Uterus (tissue), 4 donors: ENCODE measurements at places on chromosomes 3 and 15.

- DNase-seq = no peak
- H3K27ac ChIP-seq = no peak overlapping the region
- no peaks in the 10 kb centered on the region for H3K36me3 ChIP-seq
Observed at GRCh38 chr3:13260259-13261103, 159.6 kb downstream of the NUP210 start.

DNA sequence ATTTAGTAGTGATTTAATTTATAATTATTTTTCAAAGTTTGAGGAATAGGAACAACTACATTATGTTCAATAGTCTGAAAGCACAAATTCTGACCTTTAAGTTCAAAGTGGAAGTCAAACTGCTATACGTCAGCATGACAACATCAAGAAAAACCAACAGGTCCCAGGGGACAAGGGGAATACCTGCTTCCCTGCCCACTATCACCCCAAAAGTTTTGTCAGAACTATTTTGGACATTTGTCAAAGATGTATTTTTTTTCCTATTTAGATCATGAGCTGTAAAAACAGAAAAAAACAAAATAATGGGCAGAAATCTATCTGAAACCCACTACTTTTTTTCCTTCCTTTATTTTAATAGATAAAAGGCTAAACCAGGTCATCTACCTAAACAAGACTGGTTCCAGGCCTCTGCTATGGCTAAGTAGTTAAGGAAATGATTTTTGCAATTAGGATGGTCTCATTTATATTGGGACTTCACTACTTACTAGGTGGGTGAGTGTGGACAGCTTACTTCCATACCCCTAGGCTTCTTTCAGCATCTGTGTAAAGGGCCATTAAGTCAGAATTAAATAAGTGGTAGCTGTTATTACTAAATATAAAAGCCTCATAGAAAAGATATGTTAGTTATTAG is 746.3 kb downstream of the FHIT start:
- no peak overlapping the region for H3K27ac ChIP-seq
- H3K4me1 ChIP-seq = no peaks in the 10 kb centered on the region
- H3K36me3 ChIP-seq = no peaks in the 10 kb centered on the region
- no peak for DNase-seq

GRCh38 chr3:127808197-127808596 is 14.1 kb downstream of the MGLL start:
- no peak for DNase-seq
- no peaks in the 10 kb centered on the region for H3K36me3 ChIP-seq
- no peak overlapping the region for H3K4me3 ChIP-seq
- no peaks in the 10 kb centered on the region for H3K27me3 ChIP-seq

GRCh38 chr3:159239059-159239458 is 437.2 kb downstream of the MFSD1 start:
- H3K27ac ChIP-seq = no peak overlapping the region
- H3K4me1 ChIP-seq = no peaks in the 10 kb centered on the region
- H3K4me3 ChIP-seq = no peak overlapping the region
- H3K36me3 ChIP-seq = no peaks in the 10 kb centered on the region

DNA sequence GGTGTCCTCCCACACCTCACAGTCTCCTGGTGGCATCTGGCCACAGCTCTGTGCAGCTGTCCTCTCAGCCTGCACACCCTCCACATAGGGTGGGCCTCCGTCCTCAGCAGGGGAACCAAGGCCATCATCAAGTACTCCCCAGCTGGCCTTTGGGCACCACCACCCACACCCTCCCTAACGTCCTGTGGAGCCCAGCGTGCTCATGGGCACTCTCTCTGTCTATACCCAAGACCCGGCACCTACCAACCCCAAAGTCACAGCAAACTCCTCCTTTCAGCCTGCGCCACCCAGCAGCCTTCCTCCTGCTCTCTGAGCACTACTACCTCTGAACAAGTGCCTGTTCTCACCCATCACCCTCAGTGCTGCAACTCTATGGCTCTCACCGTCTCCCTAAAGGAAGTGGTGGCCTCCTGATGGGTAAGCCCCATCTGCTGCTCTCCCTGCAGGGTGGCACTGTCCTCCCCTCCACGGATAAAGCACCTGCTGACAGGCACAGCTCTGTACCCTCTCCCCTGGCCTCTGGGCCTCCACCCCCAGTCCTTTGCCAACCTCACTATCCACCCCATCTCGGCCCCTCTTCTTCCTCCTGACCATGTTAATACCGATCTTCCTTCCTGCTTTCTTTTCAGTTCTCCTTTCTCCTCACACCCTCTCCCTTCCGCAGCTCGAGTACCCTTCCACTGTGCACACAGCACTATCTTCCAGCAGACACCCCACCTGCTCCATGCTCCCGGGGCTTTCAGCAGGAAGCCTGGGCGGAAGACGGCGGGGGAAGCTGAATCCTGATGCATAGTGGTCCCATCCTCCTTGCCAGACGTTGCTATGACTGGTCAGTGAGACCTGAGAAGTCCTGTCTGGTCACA is 31.5 kb downstream of the SLC41A3 start:
- H3K36me3 ChIP-seq = no peaks in the 10 kb centered on the region
- no peaks in the 10 kb centered on the region for H3K4me1 ChIP-seq
- peak overlapping the region; percentile 73 for H3K27ac ChIP-seq
- no peak for DNase-seq
- H3K27me3 ChIP-seq = no peaks in the 10 kb centered on the region
